ENCODE measurements at places on chromosomes 3 and 15. TPM values are rescaled to one million over a fixed set of nuclear protein-coding genes. Genes with fewer than 3 reads are reported as not detected.

Gene FBXO40
- total RNA-seq: not detected

Gene SAMD7
- total RNA-seq: not detected

Gene SLC28A2
- not detected for total RNA-seq

DNA sequence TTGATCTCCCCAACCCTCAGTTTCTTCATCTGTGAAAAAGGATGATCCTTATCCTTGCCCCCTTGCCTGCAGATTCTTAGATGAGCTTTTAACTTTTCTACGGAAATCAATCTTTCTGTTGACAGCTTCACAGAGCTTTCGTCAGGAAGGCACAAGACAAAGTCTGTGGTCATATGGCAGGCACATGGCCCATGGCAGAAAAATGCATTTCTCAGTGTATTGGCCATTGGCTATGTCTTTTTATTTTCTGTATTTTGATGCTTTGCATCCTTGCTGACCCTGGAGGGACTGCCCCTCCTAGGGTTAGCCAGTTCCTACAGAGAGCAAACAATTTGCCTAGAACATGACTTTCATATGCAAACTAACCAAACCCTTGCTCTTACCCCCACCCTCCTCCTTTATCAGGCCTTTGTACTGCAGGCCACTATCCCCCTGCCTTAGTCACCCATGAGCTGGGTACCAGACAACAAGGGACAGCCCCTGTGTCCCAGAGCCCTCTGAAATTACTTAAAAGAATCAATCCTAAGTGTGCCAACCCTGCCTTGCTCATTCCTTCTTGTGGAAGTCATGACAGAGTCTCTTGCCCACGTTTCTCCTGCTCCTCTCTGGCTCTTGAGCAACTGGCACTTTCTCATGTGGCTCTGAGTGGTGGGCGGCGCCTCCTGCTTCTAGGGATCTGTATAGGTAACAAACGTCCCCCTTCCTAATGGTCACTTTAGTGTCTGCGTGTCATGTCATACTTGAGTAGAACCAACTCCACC, 24.1 kb upstream of the NOX5 start:
- H3K4me3 ChIP-seq: no peak overlapping the region
- H3K27me3 ChIP-seq: peaks cover 7% of the 10 kb centered on the region
- H3K4me1 ChIP-seq: no peaks in the 10 kb centered on the region
- H3K36me3 ChIP-seq: no peaks in the 10 kb centered on the region

DNA sequence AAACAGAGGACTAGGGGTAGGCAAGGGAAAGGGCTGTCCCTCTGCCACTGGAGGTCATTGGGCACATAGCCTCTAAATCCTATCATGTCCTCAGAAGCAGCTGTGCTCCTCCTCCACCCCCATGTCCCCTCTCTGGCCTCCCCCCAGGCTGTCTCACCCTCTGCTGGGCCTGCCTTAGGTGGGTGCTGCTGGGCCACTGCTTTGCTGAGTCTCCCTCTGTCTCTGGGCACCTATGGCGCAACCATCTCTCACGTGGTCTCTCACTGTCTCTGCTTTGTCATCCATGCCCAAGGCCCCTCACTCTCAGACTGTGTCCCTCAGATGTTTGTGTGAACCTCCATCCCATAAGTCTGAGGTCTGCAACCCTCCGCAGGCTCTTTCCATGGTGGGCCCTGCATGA, 35.0 kb upstream of the IQCF6 start:
- H3K27me3 ChIP-seq: no peaks in the 10 kb centered on the region
- no peaks in the 10 kb centered on the region for H3K4me1 ChIP-seq
- no peaks in the 10 kb centered on the region for H3K36me3 ChIP-seq
- H3K27ac ChIP-seq: no peak overlapping the region

DNA sequence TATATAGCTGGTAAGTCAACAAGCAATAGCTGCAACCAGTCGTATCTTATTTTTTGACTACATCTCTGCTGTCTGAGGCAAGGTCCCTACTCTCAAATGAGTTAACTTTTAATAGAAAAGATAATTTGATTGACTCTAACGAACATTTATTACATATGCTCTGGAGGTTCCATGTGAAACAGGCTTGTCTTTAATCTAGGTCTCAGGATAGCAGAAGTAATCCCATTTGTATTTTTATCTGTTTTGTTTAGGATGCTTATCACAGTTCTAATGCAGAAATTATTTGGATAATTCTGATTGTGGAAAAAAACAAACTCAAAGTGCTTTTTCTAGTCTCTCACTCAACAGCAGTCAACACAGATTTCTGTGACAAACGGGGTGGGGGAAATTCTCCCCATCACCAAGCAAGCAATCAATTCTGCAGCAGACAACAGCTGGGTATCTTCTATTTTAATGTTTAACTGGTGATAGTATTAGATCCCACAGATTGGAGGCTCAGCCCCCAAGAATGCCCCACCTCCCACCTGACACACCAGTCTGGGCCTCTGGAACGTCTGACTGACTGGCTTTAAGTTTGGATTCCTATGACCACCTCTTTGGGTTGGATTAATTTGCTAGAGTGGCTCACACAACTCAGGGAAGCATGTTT, 58.8 kb downstream of the ITPR1 start:
- no peaks in the 10 kb centered on the region for H3K36me3 ChIP-seq
- H3K4me1 ChIP-seq: peaks cover 2% of the 10 kb centered on the region
- no peak overlapping the region for H3K4me3 ChIP-seq
- H3K27ac ChIP-seq: no peak overlapping the region

- peaks cover under 1% of the 10 kb centered on the region for H3K27me3 ChIP-seq
- peaks cover 6% of the 10 kb centered on the region for H3K4me1 ChIP-seq
- peak; percentile 15 for DNase-seq
- no peak overlapping the region for H3K27ac ChIP-seq
- no peak overlapping the region for H3K4me3 ChIP-seq
Observed at GRCh38 chr15:88863412-88863811, 31.9 kb downstream of the HAPLN3 start.

- no peak overlapping the region for H3K4me3 ChIP-seq
- no peak overlapping the region for H3K27ac ChIP-seq
- no peak for DNase-seq
- no peaks in the 10 kb centered on the region for H3K4me1 ChIP-seq
Observed at GRCh38 chr3:107632576-107632975, 109.8 kb downstream of the BBX start.

Gene PLA2G4E
- total RNA-seq: not detected

DNA sequence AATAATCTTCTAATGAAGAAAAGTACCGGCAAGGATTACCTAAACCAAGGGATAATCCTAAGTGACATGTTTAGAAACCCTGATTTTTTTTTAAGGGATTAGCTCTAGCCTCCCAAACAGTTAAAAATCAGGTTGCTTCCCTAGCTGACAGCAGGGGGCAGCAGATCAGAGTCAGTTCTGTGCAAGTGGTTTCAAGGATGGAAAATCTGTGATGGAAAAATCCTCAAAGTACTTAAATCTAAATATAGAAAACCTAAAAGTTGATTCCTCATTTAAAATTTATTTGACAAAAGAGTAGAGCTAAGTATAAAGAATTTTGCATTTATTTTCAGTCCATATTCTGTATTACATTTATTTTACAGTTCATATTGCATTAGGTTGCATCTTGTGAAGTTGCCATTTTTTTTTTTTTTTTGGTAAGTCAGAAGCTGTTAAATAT, 107.6 kb downstream of the PEX5L start:
- no peaks in the 10 kb centered on the region for H3K36me3 ChIP-seq
- H3K27ac ChIP-seq: no peak overlapping the region
- H3K4me3 ChIP-seq: no peak overlapping the region
- no peaks in the 10 kb centered on the region for H3K4me1 ChIP-seq

- H3K4me1 ChIP-seq: no peaks in the 10 kb centered on the region
- H3K36me3 ChIP-seq: no peaks in the 10 kb centered on the region
- H3K27me3 ChIP-seq: no peaks in the 10 kb centered on the region
Observed at GRCh38 chr15:81784751-81785150, 261.1 kb downstream of the MEX3B start.

Gene ISLR2
- not detected for total RNA-seq

DNA sequence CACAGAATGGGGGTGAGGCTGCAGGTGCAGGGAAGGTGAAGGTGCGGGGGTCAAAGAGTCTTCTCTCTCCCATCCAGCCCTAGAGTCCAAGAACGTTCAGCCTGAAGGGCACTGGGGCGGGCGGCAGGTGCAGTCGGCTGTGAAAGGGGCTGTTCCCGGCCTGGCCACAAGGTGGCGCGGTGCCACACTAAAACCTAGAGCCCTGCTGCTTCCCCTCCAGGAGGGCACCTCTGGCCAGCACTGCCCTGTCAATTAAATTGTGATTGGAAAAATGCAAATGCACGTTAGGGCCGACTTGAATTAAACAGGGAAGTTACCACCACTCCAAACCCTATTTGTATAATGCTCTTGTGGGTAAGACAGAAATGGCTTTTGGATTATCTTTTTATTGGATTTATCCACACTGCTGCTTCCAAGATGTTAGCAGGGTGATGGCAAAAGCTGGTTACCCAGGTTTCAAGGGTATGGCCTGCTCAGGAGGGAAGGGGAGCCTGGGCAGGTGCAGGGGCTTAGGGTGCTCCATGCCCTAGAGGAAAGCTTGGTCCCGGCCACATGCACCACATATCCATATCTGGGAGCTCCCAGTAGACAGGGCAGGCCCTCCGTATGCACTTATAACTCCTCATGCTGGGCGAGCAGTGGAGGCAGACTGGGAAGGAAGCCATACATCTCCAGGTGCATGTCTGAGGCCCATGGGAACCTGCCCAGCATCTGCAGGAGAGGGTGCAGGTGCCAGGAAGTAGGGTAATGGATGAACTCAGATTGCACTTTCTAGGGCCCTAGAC, 119.8 kb downstream of the ADCY5 start:
- no peak overlapping the region for H3K27ac ChIP-seq
- H3K27me3 ChIP-seq: no peaks in the 10 kb centered on the region
- DNase-seq: peak; percentile 52
- H3K36me3 ChIP-seq: no peaks in the 10 kb centered on the region

- no peak overlapping the region for H3K27ac ChIP-seq
- no peaks in the 10 kb centered on the region for H3K4me1 ChIP-seq
- no peak for DNase-seq
- no peaks in the 10 kb centered on the region for H3K36me3 ChIP-seq
- H3K27me3 ChIP-seq: peaks cover 9% of the 10 kb centered on the region
Observed at GRCh38 chr3:156561533-156561932, 6.6 kb upstream of the SSR3 start.

- DNase-seq: peak; percentile 62
- H3K36me3 ChIP-seq: no peaks in the 10 kb centered on the region
- no peak overlapping the region for H3K4me3 ChIP-seq
- no peaks in the 10 kb centered on the region for H3K27me3 ChIP-seq
- H3K27ac ChIP-seq: no peak overlapping the region
Observed at GRCh38 chr3:69671082-69671952, 67.9 kb upstream of the MITF start.

- H3K36me3 ChIP-seq: no peaks in the 10 kb centered on the region
- no peak for DNase-seq
- no peaks in the 10 kb centered on the region for H3K27me3 ChIP-seq
- no peak overlapping the region for H3K27ac ChIP-seq
- H3K4me1 ChIP-seq: peaks cover 28% of the 10 kb centered on the region
Observed at GRCh38 chr15:56988219-56988618, 69.8 kb downstream of the TCF12 start.

- H3K4me3 ChIP-seq: no peak overlapping the region
- no peaks in the 10 kb centered on the region for H3K36me3 ChIP-seq
- H3K27ac ChIP-seq: no peak overlapping the region
- no peak for DNase-seq
- no peaks in the 10 kb centered on the region for H3K27me3 ChIP-seq
Observed at GRCh38 chr3:113968986-113969385, 21.2 kb downstream of the ZDHHC23 start.

GRCh38 chr3:183502237-183503181, 53.0 kb downstream of the KLHL6 start:
- H3K36me3 ChIP-seq: no peaks in the 10 kb centered on the region
- no peaks in the 10 kb centered on the region for H3K4me1 ChIP-seq
- H3K27me3 ChIP-seq: no peaks in the 10 kb centered on the region

DNA sequence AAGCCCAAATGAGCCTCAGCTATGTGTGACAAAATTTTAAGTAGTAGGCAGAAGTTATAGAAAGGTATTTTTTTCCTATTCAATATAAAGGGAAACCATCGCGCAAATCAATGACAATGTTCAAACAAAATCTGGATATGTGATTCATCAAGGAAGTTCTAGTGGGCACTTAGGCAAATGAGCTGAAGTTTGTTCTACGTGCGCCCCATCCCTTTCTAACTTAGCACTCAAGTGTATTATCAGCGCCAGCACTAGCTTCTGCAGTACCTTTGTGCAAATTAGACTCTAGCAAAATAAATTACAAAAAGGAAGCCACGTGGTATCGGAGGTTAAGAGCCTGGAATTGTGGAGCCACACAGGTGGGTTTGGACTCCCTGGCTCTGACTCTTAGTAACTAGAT, 91.1 kb downstream of the TBL1XR1 start:
- no peak overlapping the region for H3K27ac ChIP-seq
- H3K36me3 ChIP-seq: no peaks in the 10 kb centered on the region
- no peak overlapping the region for H3K4me3 ChIP-seq
- no peaks in the 10 kb centered on the region for H3K4me1 ChIP-seq

Gene TNFSF10
- total RNA-seq: 18.5 TPM

Gene SPG21
- 75.3 TPM for total RNA-seq

- H3K27ac ChIP-seq: no peak overlapping the region
- no peaks in the 10 kb centered on the region for H3K36me3 ChIP-seq
- no peak overlapping the region for H3K4me3 ChIP-seq
- DNase-seq: no peak
- no peaks in the 10 kb centered on the region for H3K4me1 ChIP-seq
Observed at GRCh38 chr3:96319166-96319565, 495.2 kb upstream of the EPHA6 start.

DNA sequence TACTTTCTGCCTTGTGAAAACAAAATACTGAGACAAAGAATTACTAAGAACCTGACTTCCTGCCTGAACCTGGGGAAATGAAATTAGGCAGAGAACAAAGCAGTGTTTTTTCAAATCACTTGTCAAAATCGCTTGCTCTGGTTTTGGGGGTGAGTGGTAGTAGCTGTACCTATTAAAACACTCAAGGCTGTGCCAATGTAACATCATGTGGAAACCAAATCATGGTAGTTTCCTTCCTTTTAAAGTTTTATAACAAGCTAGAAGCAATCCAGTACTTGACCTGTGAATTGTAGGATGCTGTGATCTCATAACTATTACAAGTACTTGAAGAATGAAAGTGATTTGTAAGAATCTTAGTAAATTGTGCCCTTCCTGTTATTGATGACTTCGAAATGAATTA, 6.7 kb downstream of the CMTM8 start:
- H3K27ac ChIP-seq: no peak overlapping the region
- no peaks in the 10 kb centered on the region for H3K36me3 ChIP-seq
- DNase-seq: peak; percentile 54
- no peaks in the 10 kb centered on the region for H3K27me3 ChIP-seq
- H3K4me3 ChIP-seq: no peak overlapping the region
